ENCODE measurements at places on chromosomes 2 and 18.

DNA sequence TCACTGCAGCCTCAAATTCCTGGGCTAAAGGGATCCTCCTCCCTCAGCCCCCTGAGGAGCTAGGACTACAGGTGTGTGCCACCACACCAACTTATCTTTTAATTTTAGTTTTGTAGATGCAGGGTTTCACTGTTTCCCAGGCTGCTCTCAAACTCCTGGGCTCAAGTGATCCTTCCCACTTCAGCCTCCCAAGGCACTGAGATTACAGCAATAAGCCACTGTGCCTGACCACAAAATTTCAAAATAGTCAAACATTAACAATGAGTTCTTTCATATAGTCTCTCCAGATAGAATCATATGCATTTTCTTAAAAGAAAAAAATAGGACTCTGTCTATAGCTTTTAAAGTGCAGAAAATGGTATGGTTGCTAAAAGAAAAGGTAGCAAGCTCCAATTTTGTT, 24.9 kb upstream of the PID1 start:
- DNase-seq: no peak

DNA sequence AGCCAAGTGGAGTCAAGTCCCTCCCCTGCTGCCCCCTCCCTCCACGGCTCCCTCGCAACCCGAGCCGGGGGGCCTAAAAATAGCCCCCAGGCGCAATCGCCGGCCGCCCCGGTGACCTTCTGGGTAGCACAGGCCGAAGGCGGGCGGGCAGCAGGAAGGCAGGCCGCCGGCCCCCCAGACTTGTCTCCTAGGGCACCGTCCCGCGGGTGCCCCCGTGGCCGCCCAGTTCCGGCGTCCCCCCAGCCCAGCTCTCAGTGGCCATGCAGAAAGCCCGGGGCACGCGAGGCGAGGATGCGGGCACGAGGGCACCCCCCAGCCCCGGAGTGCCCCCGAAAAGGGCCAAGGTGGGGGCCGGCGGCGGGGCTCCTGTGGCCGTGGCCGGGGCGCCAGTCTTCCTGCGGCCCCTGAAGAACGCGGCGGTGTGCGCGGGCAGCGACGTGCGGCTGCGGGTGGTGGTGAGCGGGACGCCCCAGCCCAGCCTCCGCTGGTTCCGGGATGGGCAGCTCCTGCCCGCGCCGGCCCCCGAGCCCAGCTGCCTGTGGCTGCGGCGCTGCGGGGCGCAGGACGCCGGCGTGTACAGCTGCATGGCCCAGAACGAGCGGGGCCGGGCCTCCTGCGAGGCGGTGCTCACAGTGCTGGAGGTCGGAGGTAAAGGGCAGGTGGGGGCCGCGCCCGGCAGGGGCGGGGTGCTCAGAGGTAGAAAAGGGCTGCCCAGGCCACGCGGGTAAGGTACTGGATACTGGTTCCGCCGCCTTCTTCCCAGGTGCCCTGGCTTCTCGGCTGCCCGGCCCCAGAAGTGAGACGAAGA, at the start of gene SPEG:
SPEG (plus strand) TSS at position 126 of the 808 bp plus-strand sequence; CDS start at position 261, 135 bp downstream.
- DNase-seq: no peak

DNA sequence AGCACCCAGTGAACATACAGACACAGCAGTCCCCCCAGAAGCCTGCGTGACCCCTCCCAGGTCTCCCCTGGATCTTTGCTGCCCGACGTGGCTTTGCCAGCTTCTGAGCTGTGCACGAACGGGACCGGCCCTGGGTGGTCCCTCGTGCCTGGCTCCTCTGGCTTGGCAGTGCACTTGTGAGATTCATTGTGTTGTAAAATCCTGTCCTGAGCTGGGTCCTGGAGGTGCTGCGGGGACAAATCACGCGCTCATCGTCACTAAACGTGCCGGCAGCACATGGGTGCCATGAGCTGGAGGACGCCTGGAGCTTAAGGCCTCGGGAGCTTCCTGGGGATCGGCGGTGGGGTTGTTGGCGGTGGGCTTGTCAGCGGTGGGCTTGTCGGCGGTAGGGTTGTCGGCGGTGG, 104.9 kb downstream of the FAM210A start:
- DNase-seq: no peak

DNA sequence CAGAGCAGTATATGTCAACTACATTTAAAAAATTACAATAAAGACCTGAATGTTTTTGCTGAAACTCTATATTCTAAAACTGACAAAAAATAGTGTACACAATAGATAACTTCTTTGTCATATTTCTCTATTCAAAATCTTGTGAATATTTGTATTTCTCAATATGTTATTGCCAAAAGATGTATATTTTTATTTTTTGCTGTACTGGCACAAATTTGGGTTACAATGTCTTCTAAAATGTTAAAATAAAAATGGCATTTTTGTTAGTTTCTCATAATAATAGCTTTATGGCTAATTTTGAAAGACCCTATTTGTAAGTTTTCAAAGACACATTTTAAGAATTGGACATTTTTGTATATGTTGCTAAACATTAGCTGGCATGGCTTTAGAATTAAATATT, 630 bp upstream of the ARHGEF33 start:
- DNase-seq: no peak

DNA sequence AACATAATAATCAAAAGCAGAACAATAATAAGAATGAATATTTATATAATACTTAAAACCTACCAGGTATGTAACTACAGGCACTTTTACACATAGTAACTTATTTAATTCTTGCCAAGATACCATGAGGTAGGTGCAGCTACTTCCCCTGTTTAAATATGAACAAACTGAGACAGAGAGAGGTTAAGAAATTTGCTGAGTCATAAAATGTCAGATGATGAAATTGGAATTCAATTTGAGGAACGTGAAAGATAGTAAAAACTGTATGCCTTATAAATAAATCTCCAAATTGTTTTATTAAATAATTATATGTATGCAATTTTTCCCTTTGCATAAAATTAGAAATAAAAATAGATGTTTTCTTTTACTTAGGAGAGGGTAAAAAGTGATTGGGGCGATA, 1103.3 kb upstream of the NRXN1 start:
- DNase-seq: no peak

GRCh38 chr18:40921845-40922629, 1033.0 kb upstream of the PIK3C3 start:
- no peak for DNase-seq

DNA sequence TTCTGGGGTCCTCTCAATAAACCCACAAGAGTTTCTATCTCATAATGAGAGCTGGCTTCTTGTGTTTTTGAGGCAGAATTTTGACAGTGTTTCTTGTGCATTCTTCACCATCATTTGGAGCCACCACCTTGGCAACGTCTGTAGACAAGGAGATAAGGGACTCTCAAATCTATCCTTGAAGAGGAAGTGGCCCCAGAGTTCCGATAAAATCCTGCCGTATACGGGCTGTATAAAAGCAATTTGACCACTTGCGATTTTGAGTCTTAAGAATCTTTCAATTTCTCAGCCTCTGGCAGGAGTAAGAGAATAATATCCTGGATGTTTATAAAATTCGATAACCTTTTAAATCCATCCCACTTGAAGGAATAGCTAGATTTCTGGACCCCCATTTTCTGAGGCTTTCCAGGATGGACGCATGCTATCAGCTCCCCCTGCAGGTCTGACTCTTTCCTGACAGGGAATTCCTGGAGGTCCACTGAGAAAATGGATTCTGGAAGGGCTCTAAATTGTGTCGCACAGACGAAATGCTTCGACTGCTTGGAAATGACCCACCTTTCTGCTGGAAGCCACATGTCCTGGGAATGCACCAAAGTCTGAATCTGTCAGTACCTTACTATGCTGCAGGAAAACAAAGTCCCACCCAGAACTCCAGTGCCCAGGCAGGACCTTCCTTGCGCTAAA, 54.1 kb downstream of the E2F6 start:
- peak; percentile 19 for DNase-seq

DNA sequence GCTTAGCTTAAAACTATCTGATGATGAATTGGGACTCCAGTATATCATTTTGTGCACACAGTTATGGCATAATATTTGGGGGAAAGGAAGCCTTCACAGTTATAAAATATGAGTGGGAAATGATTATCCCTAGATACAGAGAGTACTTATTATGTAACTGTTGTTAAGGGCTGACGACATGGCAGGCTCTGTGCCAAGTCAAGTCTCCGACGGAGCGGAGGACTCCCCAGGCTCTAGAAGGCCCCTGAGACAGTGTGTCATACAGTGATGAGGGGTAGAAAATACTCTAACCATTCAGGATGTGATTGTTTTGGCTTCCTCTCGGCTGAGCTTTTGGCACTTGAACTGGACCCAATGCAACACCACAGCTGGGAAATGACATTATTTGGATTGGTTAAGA, 211.8 kb downstream of the SLC8A1 start:
- no peak for DNase-seq

- no peak for DNase-seq
These were observed 2.2 kb upstream of the SERTAD2 start for GRCh38 chr2:64655873-64656272.

- no peak for DNase-seq
These were observed 130.3 kb downstream of the FHOD3 start for GRCh38 chr18:36427831-36428230.

DNA sequence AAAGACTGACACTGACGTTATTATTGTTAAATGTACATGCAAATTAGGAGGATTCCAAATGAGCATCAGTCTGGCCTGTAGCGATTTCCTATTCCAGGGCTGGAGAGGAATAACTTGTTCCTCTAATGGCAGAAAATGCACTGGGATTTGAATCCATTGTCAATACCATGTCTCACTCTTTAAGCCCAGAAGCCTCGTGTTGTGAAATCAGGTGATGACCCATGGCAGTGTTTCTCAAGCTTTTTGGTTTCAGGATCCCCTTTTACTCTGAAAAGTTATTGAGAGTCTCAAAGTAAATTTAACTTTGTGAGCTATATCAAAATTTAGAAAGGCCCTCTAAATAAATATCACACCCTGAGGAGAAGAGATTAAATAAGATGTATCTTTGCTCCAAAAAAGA, 279.2 kb downstream of the GALR1 start:
- DNase-seq: no peak

- peak; percentile 21 for DNase-seq
These were observed 76.0 kb upstream of the EPC2 start for GRCh38 chr2:148568597-148568996.

DNA sequence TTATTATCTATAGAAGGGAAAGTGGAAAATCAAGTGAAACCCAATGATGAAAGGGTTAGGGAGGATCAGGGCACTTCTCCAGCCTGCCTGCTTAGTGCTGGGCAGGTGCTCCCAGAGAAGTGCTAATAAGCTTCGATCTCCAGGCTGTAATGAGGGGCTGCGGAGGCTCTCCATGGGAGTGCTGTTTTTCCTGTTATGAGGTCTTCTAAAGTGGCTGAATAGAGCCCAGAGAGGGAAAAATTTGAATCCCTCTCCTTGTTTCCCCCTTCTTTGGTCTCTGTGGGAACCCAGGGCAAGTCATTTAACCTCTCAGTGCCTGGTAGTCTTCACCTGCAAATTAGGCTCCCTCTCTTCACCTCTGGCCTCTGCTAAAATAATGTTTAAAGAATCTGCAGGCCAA, 351.7 kb upstream of the DCC start:
- DNase-seq: no peak

DNA sequence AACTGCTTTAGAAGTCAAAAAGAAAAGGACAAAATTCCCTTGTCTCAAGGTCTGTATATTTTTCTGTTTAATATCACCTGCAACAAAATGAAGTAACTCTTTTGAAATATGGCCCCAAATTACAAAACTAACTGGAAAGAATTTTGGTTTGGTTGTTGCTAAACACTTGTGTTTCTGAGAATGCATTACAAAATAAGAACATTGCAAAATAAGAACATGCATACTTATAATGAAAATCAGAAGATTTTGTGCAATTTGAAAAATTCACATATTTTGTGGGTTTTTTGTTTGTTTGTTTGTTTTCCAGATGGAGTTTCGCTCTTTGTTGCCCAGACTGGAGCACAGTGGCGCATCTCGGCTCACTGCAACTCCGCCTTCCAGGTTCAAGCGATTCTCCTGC, 21.8 kb downstream of the NDUFB3 start:
- DNase-seq: no peak

- no peak for DNase-seq
These were observed 136.7 kb downstream of the ANTXR1 start for GRCh38 chr2:69149631-69150215.

DNA sequence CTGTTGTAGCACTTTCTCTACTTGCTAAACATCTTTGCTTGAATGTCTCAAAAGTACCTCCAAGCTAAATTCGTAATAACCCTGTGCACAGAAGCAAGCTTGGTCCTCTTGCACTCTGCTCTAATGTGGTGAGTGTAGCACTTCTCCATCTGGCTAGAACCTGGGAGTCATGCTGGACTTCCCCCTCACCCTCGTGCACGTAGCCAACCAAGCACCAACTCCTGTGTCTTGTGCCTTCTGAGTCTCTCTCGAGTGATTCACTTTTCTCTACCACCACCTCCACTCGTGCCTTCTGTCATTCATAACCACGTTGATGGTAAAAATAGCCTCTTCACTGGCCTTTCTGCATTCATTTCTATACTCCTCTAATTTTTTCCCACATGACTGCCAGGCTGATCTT, 91.9 kb upstream of the KCNE4 start:
- DNase-seq: no peak

- DNase-seq: peak; percentile 81
These were observed 116.2 kb downstream of the SMAD7 start for GRCh38 chr18:48834413-48835031.

GRCh38 chr18:79203017-79203605, 133.9 kb downstream of the ATP9B start:
- no peak for DNase-seq

DNA sequence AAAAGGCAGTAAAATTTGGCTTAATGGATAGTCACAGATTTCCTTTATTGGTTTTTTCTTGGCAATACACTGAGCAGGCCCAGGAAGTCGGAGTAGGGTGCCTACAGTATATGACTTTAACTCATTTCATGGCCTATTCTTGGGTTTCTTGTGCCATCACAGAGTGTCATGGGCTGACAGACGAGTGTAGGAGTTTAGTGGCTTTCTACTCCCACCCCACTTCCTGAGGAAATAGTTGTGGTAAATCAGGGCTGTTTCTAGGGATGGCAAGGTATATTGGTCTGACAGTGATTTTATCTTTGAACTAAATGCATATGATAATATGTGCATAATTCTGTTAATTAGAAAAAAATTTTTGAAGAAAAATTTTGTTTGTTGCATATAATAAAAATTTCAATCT, 100.1 kb downstream of the PLCL1 start:
- DNase-seq: peak; percentile 26

DNA sequence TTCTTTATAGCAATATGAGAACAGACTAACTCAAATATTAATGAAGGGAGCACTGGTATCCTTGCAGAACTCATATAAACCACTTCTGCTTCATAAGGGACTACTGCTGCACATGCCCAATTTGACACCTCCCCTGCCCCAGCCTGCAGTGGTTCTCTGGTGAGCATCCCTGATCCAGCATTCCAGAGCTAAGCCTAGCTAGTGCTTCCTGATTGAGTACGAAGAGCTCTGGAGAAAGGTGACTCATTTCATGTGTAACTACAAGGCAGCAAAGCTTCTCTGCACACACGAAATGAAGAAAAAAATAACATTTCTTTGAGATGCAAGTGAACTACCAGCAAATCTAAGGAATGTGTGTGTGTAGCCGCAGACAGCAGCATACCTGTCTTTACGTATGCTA, 22.8 kb upstream of the ADNP2 start:
- no peak for DNase-seq

- DNase-seq: no peak
These were observed 114.7 kb downstream of the SH3BP4 start for GRCh38 chr2:235066490-235066889.

- no peak for DNase-seq
These were observed 5.9 kb upstream of the NARS1 start for GRCh38 chr18:57627488-57627887.

Measured in CD4-positive, alpha-beta T cell treated with Interleukin-17A for 1 hour (primary cell).